Epithelial cell of proximal tubule (primary cell): ENCODE measurements at places on chromosomes 3 and 15. TPM values are rescaled to one million over a fixed set of nuclear protein-coding genes. Genes with fewer than 3 reads are reported as not detected.

The EPHA6 gene
- 0.46 TPM in 1 of 2 replicates, not detected in the other for total RNA-seq

The SHC4 gene
- total RNA-seq: 2.2 and 9.3 TPM in 2 replicates

The SLC6A11 gene
- not detected in 2 replicates for total RNA-seq

The CASR gene
- total RNA-seq: 0.06 TPM in 1 of 2 replicates, not detected in the other

The RBPMS2 gene
- total RNA-seq: 0.36 and 0.58 TPM in 2 replicates

The SLC27A2 gene
- total RNA-seq: 6.0 and 6.2 TPM in 2 replicates

The SCN11A gene
- total RNA-seq: not detected in 2 replicates

The MELTF gene
- total RNA-seq: 12.7 and 26.9 TPM in 2 replicates

The SKOR1 gene
- total RNA-seq: not detected in 2 replicates

The GPR27 gene
- total RNA-seq: 1.2 and 3.9 TPM in 2 replicates

The CTXN2 gene
- total RNA-seq: not detected in 2 replicates

GRCh38 chr3:163809540-163809993, 1268.7 kb downstream of the SI start:
- no peak for DNase-seq

DNA sequence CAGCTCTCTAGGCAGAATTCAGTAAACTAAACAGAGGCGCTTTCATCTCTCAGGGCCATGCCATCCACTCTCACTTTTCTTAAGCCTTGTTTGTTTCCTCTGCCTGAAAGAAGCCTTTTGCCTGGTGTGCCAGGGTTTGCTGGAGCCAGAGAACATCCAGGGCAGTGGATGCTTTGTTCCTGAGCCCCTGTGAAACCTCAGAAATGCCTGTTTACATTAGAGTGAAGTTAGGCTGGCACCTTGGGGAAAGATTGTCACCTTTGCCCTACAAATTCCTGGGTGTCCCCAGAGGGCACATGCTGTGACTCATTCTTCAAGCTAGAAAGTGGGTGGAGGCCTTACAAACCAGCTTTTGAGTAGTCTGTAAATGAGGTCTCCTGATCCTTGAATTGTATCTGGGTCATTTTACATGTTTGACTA, 10.7 kb upstream of the TRAK1 start:
- no peak for DNase-seq

- no peak for DNase-seq
Observed at GRCh38 chr3:15050405-15051092, 14.6 kb downstream of the MRPS25 start.

DNA sequence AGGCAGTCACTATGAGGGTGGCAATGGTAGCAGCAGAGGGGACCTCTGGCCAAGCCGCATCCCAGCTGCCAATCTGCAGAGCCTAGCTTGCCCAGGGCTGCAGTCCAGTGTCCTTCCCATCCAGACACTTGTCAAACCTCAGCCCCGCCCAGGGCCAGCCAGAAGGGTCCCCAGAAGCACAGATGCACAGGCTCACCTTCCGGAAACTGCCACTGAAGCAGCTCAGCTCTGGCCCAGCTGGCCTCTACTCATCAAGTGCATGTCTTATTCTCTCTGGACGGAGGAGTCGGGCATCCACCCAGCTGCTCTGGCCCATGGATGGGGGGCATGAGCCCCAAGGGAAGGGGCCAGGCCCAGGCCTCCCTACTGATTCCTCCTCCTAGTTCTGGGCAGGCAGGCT, 69.2 kb downstream of the DNAJB8 start:
- no peak for DNase-seq

DNA sequence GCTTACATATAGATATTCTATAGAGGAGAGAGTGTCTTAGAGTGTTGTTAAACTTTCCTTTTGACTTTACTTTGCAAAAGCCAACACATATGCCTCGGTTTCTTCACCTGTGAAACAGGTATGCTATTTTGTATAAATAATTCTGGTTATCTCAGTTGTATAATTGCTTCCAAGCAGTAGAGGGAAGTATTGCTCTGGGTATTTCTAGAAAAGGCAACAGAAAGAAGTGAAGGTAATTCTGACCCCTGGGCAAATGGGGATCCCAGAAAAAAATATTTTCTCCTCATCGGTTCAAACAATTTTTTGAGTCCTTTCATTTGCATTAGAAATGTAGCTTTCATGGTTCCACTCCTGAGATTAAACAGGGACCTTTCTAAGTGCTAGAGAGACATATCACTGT, 216.5 kb upstream of the SEMA6D start:
- no peak for DNase-seq

- no peak for DNase-seq
Observed at GRCh38 chr3:176431991-176432390, 765.3 kb downstream of the TBL1XR1 start.

DNA sequence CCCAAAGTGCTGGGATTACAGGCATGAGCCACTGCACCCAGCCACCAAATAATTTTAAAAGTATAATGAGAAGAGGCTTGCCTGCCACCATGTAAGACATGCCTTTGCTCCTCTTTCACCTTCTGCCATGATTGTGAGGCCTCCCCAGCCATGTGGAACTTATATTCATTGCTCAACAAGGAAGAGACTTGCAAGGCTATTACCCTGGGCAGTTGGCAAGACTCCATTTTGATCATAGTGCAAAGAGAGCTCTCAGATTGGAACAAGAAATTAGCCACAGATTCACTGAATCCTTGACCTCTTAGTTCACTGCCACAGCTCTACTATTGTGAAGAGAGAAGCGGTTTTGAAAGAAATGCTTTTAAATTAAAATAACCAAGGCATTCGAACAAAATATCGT, 6.1 kb downstream of the SCAP start:
- peak; percentile 56 for DNase-seq

DNA sequence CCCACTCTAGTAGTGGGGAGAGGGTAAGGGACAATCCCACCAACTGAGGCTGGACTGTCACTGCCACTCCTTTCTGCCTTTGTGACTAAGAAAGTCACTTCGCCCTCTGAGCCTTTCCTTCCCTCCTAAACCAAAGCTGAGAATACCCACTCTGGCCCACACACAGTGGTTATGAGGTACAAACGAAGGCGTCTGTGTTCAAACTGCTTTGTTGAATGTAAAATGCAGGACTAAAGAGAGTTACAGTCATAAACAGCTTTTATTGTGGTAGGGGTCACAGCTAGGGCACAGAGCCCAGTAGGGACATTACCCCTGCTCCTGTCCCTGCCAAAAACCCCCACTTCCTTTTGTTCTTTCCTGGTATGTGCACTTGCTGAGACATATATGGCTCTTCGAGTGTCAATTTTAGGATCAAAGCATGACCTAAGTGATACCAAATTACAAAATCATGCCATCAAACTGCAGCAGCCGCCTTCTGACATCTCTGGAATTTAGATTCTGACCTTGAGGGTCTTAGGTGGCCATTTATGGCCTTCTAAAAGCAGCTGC, 45.1 kb downstream of the CTDSPL start:
- no peak for DNase-seq

DNA sequence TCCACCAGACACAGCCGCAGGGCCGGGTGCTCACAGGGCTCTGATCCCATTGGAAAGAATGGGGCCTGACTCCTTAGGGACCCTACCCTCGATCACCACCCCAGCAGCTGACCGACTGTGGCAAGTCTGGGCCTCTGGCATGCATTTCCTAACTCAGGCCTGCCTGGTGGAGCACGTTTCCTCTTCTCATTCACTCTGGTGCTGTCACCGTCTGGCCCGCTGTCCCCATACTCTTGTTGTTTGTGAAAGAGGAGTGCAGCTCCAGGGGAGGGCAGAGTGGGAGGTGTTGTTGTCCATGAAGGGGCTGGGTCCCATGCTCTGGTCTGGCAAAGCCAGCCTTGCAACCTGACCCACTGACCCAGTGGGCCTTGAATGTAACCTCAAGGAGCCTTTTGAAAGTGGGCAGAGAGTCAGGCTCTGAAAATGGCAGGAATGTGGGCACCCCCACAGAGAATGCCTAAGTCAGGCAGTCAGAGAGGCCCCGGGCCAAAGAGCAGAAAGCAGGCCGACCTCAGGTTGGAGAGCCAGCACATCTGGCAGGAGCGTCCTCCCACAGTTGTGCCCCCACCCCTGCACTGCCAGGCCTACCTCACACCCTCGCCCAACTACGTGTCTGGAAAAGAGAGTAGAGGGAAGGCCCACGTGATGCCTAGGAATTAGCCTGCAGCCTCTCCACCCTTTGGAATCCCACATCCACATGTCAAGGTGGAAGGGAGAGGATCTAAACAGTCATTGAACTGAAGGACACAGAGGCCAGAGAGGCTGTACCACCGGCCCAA, 10.9 kb downstream of the SEMA7A start:
- DNase-seq: peak; percentile 75

- DNase-seq: no peak
Observed at GRCh38 chr15:71375934-71376333, 260.7 kb downstream of the THSD4 start.

- DNase-seq: no peak
Observed at GRCh38 chr15:75662823-75663519, 15.3 kb downstream of the SNX33 start.

DNA sequence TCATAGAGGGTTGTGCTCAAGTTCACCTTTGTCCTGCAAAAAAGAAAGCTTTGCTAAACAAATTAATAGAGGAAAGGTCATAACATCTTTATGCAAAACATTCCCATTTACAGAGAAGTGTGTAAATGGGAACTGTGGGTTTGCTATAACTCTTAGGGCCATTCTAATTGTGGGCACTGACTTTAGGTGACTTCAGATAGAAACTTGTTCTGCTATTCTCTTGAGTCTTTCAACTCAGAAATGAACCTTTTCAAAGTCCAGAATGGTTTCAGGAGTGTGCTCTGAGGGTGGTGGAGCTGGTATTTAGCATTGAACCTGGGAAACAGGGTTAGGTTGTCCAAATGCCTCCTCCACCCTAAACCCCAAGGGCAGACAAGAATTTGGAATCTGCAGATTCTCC, 34.0 kb downstream of the SPTSSB start:
- DNase-seq: no peak

GRCh38 chr3:172167892-172168648, 128.7 kb downstream of the FNDC3B start:
- no peak for DNase-seq

GRCh38 chr3:147393261-147393942, 12.9 kb downstream of the ZIC4 start:
- DNase-seq: no peak

DNA sequence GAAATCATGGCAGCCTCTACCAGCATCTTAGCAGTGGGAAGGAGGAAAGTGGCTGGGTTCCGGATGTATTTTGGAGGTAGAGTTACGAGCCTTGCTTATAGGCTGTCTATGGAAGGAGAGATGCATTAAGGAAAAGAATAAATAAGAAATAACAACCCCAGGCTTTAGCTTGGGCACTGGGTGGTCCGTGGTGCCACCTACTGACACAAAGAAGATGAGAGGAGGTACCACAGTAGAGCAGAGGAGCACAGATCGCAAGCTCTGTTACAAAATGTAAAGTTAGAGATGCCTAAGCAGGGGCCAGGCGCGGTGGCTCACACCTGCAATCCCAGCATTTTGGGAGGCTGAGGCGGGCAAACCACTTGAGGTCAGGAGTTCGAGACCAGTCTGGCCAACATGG, 74.8 kb downstream of the TMEM39A start:
- DNase-seq: no peak

- DNase-seq: no peak
Observed at GRCh38 chr3:150875548-150875947, 29.7 kb downstream of the MINDY4B start.

DNA sequence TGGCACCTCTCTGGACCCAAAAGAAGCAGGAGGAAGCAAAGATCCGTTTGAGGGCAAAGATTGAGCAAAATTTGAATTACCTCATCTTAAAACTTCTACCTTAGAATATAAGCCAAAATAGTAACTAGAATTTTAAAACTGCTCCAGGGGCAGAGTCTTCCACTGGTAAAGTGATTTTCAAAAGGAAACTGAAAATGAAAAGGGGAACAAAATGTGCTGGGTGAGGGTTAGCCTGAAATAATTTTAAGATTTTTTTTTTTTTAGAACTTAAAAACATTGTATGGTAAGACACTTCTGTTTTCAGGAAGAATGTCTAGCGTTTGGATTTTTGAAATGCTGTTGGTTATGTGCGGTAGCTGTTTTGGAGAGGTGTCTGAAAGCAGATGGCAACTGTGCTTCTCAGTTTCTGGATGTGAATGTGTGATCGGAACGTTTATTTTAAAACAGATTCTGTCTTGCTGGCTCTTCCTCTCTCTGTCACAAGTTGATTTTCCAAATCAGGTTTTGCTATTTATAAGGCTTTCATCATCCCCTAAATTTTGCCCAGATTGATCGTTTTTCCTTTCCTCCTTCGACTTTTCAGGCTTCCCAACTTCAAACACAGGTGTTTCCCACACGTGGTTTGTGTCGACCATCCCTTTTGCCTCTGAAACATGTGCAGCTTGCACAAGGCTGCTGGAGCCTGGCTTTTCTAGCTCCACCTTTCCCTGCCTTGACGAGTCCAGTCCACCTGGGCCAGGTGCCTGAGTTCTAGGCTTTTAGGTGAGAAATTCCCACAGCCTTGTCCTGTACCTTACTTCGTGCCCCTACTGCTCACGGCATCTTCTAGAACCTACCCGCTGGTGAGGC, 3.3 kb downstream of the LRRK1 start:
- DNase-seq: no peak

DNA sequence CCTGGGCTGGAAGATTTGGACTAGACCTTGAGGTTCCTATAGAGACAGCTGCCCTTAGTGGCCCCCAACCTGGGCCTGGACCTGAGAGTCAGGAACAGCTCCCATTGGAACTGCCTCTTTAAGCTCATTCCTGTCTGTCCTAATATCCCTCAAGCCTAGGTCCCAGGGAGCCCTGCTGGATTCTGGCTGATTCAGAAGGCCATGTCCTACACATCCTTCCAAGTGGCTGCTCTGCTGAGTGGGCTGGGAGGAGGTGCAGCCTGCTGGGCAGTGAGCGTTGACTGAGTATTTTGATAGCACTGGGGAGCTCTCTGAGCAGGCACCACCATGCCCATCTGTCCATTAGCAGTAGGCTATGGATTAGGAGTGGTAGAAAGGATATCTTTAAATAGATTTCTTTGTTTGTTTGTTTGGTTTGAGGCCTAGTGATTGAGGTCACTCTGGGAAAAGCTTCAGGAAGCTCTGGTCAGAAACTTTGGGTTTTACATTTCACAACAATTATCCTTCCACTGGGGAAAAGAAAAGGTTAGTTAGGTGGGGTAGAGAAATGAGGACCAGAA, 54.6 kb upstream of the ATOSA start:
- no peak for DNase-seq

GRCh38 chr15:52161406-52161966, 29.7 kb downstream of the GNB5 start:
- no peak for DNase-seq

GRCh38 chr3:53820756-53821580, 25.3 kb downstream of the CHDH start:
- no peak for DNase-seq

DNA sequence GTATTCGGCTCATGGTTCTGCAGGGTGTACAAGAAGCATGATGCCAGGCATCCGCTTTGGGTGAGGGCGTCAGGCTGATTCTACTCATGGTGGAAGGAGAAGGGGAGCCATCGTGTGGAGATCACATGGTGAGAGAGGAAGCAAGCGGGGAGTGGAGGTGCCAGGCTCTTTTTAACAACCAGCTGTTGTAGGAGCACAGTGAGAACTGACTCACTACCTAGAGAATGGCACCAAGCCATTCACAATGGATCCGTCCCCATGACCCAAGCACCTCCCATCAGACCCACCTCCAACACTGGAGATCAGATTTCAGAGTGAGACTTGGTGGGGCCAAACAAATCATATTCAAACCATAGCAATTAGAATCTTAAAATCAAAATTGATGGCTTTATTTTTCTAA, 259.8 kb upstream of the CTDSPL start:
- DNase-seq: no peak
